ENCODE measurements at places on chromosomes 7 and 10. TPM values are rescaled to one million over a fixed set of nuclear protein-coding genes. Genes with fewer than 3 reads are reported as not detected.

The CRHR2 gene
- total RNA-seq = not detected

The OR2A5 gene
- total RNA-seq = not detected

The KRIT1 gene
- 16.4 TPM for total RNA-seq

The MPP7 gene
- 4.2 TPM for total RNA-seq

The SYCE1 gene
- 2.5 TPM for total RNA-seq

- no peak for DNase-seq
- no peak overlapping the region for H3K4me3 ChIP-seq
- no peaks in the 10 kb centered on the region for H3K27me3 ChIP-seq
- peaks cover 15% of the 10 kb centered on the region for H3K4me1 ChIP-seq
These were observed 9.8 kb upstream of the AEBP1 start for GRCh38 chr7:44094365-44094764.

DNA sequence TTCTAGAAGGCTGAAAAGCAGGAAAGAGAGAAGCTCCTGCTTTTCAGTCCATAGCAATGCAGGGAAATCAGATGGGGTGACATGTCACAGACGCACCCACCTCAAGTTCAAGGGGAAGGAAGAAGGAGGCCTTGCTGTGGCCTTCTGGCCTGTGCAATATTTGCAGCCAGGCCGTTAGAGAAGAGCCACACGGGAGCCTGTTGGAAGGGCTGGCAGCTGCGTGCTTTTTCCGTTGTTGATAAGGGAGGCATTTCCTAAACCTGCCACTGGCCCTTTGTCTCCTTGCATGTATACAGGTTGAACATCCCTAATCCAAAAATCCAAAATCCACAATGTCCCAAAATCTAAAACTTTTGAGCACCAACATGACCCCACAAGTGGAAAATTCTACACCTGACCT lies 492.5 kb upstream of the ZMIZ1 start:
- DNase-seq = no peak
- no peak overlapping the region for H3K4me3 ChIP-seq
- no peaks in the 10 kb centered on the region for H3K4me1 ChIP-seq
- H3K36me3 ChIP-seq = no peaks in the 10 kb centered on the region
- no peaks in the 10 kb centered on the region for H3K27me3 ChIP-seq
- no peak overlapping the region for H3K27ac ChIP-seq

DNA sequence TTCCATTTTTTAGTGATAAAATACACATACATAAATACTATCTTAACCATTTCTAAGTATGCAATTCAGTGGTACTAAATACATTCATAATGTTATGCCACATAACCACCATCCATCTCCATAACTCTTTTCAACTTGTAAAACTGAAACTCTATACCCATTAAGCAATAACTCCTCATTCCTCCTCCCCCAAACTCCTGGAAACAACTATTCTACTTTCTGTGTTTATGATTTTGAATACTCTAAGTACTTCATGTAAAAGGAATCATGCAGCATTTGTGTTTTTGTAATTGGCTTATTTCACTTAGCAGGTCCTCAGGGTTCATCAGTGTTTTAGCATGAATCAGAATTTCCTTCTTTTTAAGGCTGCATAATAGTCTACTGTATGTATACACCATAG lies 131.8 kb downstream of the TES start:
- H3K27ac ChIP-seq = no peak overlapping the region
- no peaks in the 10 kb centered on the region for H3K27me3 ChIP-seq
- no peak overlapping the region for H3K4me3 ChIP-seq
- DNase-seq = no peak

DNA sequence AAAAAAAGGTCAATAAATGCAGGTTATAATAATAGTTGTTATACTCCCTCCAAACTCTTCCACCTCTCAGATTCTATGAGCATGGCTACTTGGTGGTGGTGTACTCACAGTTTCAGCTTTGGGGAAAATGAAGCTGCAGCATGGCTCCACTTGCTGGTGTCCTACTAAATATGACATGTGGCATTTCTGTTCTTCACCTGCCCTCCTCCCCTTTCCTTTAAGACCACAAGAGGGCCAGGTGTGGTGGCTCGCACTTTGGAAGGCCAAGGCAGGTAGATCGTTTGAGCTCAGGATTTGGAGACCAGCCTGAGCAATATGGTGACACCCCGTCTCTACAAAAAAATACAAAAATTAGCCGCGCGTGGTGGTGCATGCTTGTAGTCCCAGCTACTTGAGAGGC lies 101.1 kb downstream of the SLC37A3 start:
- H3K27ac ChIP-seq = no peak overlapping the region
- H3K36me3 ChIP-seq = no peaks in the 10 kb centered on the region
- no peak overlapping the region for H3K4me3 ChIP-seq
- H3K27me3 ChIP-seq = no peaks in the 10 kb centered on the region

DNA sequence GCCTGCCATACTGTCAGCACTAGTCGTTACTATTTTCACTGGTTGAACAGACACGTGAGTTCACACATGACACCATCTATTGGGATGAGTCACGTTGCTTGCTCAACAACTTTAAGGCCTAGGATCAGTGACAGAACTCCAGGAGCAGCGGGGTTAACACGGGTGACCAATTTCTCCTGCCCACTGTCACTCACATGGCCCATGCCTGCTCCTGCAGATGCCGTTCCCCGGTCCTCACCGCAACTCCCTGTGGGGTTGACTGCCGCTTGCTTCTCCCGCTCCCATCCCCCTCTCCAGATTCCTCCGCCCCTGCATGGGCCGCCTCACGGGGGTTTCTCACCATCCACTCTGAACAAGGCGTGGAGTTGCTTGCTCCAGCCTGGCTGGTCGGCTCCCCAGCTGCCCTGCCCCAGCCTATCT lies 128.2 kb downstream of the TAX1BP1 start:
- H3K27me3 ChIP-seq = no peaks in the 10 kb centered on the region
- H3K27ac ChIP-seq = no peak overlapping the region
- no peaks in the 10 kb centered on the region for H3K4me1 ChIP-seq
- H3K36me3 ChIP-seq = no peaks in the 10 kb centered on the region
- no peak overlapping the region for H3K4me3 ChIP-seq

- H3K4me1 ChIP-seq = no peaks in the 10 kb centered on the region
- no peak overlapping the region for H3K4me3 ChIP-seq
- H3K36me3 ChIP-seq = no peaks in the 10 kb centered on the region
- no peak overlapping the region for H3K27ac ChIP-seq
These were observed 27.5 kb downstream of the KCNH2 start for GRCh38 chr7:150950496-150951180.

DNA sequence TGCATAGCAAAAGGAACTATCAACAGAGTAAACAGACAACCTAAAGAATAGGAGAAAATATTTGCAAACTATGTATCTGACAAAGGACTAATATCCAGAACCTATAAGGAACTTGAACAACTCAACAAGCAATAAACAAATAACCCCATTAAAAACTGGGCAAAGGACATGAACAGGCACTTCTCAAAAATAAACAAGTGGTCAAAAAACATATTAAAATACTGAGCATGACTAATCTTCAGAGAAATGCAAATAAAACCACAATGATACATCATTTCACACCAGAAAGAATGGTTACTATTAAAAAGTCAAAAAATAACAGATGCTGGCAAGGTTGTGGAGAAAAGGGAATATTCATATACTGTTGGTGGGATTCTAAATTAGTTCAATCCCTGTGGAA lies 17.1 kb downstream of the MAGI2 start:
- H3K4me3 ChIP-seq = no peak overlapping the region
- H3K36me3 ChIP-seq = no peaks in the 10 kb centered on the region
- H3K27me3 ChIP-seq = no peaks in the 10 kb centered on the region
- DNase-seq = no peak

- no peak for DNase-seq
- H3K4me3 ChIP-seq = no peak overlapping the region
- H3K27me3 ChIP-seq = no peaks in the 10 kb centered on the region
- no peaks in the 10 kb centered on the region for H3K36me3 ChIP-seq
- H3K27ac ChIP-seq = no peak overlapping the region
These were observed 3.1 kb downstream of the DIP2C start for GRCh38 chr10:686155-686931.

GRCh38 chr7:120402079-120402767 lies 129.2 kb downstream of the KCND2 start:
- H3K27me3 ChIP-seq = no peaks in the 10 kb centered on the region
- no peak for DNase-seq
- no peak overlapping the region for H3K4me3 ChIP-seq
- no peaks in the 10 kb centered on the region for H3K4me1 ChIP-seq
- H3K27ac ChIP-seq = no peak overlapping the region
- no peaks in the 10 kb centered on the region for H3K36me3 ChIP-seq

- no peak overlapping the region for H3K4me3 ChIP-seq
- no peaks in the 10 kb centered on the region for H3K27me3 ChIP-seq
- DNase-seq = no peak
- H3K27ac ChIP-seq = no peak overlapping the region
- H3K4me1 ChIP-seq = no peaks in the 10 kb centered on the region
- no peaks in the 10 kb centered on the region for H3K36me3 ChIP-seq
These were observed 133.1 kb upstream of the PPP1R3A start for GRCh38 chr7:114051871-114052331.

DNA sequence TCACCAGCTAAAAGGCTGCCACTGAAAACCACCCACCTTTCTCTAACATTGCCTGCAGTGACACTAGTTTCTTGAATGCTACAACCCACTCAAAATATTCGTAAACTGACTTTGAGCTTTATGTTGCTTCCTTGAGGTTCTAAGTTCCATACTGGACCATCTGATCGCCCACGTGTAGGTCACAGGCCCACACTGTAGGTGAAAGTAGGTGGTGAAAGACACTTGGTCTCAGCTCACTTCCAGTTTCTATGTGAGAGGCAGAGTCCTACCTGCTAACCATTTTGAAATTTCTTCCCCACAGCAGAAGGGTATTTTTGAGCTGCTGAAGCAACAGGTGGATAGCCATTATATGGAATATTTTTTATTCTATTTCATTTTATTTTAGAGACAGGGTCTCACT lies 97.3 kb downstream of the MYO3A start:
- no peak overlapping the region for H3K27ac ChIP-seq
- H3K4me3 ChIP-seq = no peak overlapping the region
- no peaks in the 10 kb centered on the region for H3K27me3 ChIP-seq
- no peak for DNase-seq

- no peak for DNase-seq
- H3K27ac ChIP-seq = no peak overlapping the region
- H3K27me3 ChIP-seq = no peaks in the 10 kb centered on the region
- H3K4me3 ChIP-seq = no peak overlapping the region
These were observed 53.4 kb downstream of the EPC1 start for GRCh38 chr10:32293581-32293980.

DNA sequence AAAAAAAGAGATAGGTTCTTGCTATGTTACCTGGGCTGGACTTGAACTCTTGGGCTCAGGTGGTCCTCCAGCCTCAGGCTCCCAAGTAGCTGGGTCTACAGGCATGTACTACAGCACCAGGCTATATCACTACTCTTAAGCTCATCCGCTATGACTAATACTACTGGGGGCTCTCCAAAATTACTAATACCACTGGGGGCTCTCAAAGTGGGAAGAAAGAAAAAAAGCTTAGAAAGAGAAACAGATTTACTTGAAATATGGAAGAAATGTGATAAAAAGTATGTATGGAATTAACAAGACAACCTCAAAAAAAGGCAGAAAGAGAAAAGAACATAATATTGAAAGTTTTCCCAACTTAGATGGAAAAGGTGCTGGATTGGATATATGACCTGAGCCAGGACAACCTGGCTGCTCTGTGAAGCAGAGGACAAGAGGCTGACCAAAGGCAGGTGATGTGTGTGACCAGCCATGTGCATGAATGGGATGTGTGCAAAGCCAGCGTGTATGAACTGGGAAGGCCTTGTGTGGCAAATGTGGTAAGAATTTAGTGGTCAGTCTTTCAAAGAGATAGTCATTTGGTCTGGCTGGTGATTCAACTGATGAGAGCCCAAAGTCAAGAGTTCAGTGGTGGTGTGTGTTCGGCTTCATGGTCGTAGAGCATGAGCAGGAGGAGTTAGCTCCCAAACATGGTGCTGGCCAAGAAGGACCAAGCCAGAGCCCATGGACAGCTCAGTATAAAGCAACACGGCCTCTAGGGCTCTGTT lies 232.4 kb upstream of the KLF14 start:
- H3K36me3 ChIP-seq = no peaks in the 10 kb centered on the region
- H3K27ac ChIP-seq = no peak overlapping the region
- H3K4me1 ChIP-seq = no peaks in the 10 kb centered on the region
- H3K4me3 ChIP-seq = no peak overlapping the region

DNA sequence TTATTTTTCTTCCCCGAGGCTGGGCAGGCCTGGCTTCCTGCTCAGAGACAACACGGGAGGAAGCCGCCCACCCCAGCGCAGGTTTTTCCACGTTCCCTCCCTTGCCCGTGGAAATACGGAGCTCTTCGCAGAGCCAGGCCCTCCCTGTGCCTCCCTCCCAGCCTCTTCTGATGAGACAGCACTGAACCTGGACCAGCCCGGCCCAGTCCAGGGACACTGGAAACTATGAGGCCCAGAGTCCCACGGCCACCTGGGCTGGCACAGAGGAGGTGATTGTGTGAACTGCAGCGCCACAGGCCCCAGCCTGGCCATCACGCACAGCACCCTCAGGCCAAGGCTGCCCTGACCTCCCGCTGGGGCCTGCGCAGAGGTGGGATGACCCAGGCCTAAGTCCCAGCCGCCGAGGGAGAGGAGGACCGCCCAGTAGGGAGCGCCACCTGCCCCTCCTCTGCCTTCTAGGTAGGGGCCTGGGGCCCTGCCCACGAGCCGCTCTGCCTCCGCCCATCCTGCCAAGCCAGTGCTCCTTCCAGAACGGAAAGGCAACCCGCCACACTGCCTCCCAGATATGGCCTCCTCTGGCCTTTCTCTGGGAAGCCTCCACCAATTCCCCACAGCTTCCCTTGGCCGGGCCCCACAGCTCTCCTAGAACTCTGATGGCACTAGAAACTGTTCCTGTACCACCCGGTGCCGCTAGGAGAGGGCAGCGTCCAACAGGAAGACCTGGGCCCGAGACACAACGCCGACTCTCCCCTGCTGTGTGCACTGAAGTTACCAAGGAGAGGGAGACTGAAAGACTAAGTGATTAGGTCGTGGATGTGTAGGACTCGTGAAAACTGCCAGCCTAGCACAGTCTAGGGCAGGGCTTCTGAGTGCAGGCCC lies 57.2 kb downstream of the PROSER2 start:
- H3K4me1 ChIP-seq = peaks cover 4% of the 10 kb centered on the region
- no peaks in the 10 kb centered on the region for H3K27me3 ChIP-seq
- no peak overlapping the region for H3K27ac ChIP-seq
- DNase-seq = peak; percentile 47

DNA sequence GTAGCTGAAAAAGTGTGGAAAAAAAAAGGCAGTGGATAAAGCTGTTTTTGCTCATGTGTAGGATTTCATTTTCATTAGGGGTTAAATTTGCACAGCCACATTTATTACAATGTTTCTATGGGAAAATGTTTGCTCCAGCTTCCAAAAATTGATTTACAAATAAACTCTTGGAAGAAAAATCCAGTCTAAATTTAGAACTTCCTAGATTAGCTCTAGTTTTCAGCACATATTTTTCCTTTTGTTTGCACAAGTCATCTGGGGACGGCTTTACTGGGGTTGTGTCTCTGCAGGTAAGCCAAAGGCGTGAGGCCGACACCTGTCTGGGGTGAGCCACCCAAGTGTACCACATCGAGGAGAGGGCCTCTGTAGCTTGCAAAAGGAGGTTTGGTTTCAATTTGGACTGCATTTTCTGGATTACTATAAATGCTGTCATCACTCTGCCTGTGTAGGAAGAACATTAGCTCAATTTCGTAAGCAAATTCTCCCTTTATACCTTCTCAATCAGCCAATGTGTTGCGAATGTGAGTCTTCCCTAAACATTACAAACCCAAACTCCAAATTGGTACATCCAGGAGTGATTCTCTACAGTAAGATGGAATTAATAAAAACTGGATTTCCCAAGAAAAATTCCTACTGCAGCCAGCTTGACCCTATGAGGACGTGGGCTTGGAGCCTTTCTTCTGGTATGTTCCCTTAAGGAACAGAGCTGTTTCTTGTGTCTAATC lies 89.5 kb upstream of the ZNF438 start:
- no peaks in the 10 kb centered on the region for H3K27me3 ChIP-seq
- H3K27ac ChIP-seq = no peak overlapping the region
- no peak for DNase-seq
- no peaks in the 10 kb centered on the region for H3K4me1 ChIP-seq
